Cortex of kidney (tissue), 1 donor: ENCODE measurements at places on chromosomes 16 and 17.

DNA sequence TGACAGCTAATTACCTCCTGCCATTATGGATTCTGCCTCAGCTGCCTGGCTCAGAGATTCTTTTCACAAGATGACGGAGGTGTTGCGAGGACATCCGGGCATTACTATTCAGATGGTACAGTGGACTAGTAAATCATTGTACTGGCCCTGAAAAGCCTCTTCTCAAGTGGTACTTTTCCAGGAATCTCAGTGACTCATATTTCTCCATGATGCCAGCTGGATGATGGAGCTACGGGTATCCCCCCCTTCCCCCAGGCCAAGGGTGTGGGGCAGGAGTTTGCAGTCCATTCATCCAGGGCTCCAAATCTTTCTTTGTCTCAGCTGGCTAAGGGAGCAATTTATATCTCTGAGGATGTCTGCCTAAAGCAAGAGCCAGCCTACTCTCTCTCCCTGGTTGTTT lies 107.7 kb upstream of the GPR139 start:
- no peak for DNase-seq

DNA sequence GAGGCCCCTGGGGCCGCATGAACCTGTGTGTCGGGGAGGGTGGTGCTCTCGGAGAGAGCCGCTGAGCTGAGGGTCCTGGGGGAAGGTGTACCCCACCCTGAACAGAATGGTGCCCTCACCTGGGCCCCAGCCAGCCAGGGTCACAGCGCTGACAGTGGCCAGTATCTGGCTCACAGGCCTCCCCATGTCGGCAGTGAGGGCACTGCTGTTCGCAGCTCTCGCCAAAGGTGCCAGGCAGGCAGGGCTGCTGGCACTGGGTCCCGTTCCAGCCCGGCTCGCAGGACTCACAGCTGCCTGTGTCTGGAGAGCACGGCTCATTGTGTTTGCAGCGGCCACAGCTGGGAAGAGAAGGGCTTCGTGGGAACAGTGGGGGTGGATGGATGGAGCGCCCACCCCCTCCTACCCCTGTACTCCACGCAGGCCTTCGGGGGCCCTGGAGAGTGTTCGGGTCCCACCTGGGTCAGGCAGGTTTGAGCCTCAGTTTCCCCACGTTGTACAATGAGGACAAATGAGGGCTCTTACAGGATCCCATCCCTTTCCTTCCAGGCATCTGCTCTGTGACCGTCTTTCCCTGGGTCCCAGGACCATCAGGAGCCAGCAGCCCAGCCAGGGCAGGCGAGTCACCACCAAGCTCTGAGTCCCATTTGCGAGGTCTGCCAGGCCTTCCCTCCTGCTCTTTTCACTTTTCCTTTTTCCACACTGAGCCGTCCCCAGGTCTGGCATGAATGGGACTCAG lies 5.0 kb downstream of the SCARF1 start:
- DNase-seq = no peak

GRCh38 chr17:29063992-29064391 lies 21.1 kb downstream of the PIPOX start:
- no peak for DNase-seq

GRCh38 chr16:89944773-89945172 lies 3.8 kb upstream of the DEF8 start:
- DNase-seq = no peak

DNA sequence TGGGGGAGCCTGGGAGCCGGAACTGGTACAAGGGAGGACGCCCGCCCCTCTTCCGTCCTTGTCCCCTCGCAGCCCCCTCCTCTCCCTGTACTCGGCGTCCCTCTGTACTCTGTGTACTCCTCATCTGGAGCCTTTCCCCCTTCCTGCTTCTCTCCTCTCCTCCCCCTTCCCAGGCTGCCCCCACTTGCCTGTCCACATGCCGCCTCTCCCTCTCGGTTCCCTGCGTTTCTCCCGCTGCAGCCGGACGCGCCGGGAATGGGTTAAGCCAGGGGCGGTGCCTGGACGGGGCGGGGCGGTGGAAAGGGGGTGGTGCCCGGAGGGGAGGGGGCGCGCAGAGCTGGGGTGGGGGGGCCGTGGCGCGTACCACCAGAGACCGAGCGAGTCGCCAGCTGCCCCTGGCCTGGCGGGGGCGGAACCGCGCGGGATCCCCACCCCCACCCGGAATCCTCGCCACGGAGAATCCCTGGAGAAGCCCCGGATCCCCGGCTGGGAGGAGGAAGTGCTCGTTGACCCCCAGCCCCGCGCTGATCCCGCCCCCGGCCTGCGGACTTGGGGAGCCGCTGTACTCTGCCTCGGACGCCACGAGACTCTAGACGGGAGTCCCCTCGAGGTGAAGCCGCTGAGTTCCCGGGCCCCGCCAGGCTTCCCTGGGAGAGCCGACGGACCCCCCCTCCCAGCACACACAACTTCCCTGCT lies 22.6 kb downstream of the GJD3 start:
- no peak for DNase-seq
